NCI-H1105 (cell line): ENCODE measurements at places on chromosomes 16 and 17.
A peak's percentile ranks its signal among the peaks of the same experiment; 100 is the strongest.

DNA sequence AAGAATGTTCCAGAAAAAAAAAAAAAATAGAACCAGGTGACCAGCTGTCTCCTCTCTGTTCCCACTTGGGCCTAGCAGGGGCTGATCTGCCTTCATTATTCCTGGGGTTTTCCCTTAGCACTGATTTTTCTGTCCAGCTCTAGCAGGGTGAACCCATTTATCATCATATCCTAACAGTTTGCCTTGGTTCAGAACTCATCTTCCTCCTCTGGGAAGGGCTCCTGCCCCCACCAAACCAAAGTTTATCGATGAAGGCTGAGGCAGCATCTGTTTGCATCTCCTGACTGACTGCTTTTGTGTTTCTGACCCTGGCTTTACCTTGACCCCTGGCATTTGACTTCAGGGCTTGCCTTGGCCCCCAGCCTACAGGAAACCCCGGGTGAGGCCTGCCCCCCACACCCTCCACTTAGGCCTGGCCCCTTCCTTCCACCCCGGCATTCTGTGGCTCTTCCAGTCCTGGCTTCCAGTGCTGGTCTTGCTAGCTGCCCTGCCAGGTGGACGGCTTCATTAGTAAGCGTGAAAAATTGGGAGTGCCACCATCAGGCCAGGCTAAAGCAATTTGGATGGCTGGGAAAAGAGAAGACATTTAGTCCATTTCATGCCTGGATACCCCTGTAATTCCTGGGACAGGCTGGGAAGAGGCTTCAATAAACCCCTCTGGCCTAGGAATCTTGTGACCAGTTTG lies 164.9 kb downstream of the CCDC182 start:
- no peak for DNase-seq

DNA sequence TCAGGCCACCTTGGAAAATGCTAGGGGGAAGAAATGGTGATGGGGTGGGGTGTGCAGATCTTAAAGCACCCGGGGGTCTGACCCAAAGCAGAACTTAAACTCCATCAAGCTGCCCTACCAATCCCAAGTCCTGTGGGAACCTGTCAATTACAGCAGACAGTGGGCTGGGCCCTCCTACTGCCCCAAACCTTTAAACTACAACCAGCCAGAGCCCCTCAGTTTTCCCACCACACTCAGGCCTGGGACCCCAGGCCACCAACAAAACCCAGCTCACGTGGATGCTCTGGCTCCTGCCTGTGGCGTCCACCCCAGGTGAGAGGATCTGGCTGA lies 2.7 kb downstream of the MYO18A start:
- DNase-seq = no peak

- no peak for DNase-seq
Observed at GRCh38 chr16:81731649-81732048, 47.4 kb upstream of the PLCG2 start.

GRCh38 chr17:57283203-57283971 lies 27.1 kb downstream of the MSI2 start:
- DNase-seq = no peak

GRCh38 chr16:1021553-1022160 lies 40.1 kb downstream of the SOX8 start:
- DNase-seq = no peak

DNA sequence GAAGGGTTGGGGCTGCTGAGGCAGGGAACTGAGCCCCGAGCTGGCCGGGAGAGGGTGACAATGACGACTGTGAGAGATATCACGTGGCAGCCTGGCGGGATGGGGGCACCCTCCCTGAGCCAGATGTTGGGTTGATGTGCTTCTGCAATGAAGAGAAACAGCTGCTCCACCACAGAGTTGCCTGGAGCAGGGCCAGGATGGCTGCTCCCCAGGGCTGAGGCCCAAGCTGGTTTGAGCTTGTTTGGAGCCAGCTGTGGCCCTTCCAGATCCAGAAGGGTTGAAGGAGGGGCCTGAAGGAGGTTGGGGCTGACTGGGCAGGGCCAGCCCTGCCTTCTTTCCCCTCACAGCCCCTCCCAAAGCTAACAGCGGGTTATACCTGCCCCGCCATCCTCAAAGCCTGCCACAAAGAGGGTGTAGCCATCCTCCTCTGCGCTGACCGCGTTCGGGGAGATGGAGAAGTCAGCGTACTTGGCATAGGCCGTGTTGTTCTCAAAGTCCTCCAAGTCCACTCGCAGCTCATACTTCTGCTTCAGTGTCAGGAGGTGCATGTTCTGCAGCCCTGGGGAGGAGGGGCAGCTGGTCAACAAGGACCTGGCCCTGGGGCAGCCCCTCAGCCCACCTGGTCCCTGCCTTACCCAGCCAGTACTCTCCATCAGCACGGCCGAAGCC lies 2.1 kb downstream of the MFAP4 start:
- no peak for DNase-seq

GRCh38 chr16:30744183-30744582 lies 4.0 kb upstream of the PHKG2 start:
- no peak for DNase-seq

- DNase-seq = peak; percentile 47
Observed at GRCh38 chr17:42720996-42721583, 23.8 kb downstream of the EZH1 start.

- DNase-seq = no peak
Observed at GRCh38 chr16:52114379-52114778, 432.6 kb downstream of the TOX3 start.

DNA sequence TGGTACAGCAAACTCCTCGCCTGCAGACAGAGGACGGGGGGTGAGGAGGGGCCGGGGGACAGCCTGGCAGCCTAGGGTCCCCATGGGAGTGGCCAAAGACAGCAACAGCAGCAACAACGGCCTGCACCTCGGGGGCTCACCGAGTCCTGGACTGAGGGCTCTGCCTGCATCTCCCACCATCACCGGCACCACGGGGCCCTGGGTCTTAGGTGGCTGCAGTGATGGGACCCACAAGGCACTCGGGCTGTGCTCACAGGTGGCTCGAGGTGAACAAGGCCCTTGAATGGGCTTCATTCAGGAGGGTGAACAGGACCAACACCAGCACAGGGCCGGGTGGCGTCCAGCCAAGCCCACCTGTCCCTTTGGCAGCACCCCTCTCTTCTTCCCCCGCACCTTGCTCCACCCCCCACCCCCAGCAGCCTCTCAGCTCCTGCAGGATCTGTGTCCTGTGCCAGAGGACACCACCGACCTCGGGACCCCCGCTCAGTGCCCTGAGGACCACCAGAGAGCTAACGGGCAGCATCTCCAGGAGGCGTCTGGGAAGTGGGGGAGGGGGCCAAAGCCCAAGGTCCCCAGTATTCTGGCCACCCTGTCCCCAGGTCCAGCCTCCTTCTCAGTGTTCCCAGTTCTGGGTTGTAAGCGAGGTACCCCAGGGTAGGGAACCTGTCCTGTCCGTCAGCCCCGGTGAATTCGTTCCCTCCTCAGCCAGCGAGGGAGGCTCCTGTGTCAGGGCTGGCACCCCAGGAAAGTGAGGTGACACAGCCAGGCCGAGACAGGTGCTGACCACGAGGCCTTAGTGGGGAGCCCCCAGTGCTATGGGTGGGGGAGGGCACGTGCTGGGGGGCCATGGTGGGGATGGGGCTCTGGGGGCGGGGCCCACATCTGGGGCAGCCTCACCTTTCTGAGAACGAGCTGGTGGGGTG lies 94.3 kb downstream of the TBC1D16 start:
- DNase-seq = no peak

DNA sequence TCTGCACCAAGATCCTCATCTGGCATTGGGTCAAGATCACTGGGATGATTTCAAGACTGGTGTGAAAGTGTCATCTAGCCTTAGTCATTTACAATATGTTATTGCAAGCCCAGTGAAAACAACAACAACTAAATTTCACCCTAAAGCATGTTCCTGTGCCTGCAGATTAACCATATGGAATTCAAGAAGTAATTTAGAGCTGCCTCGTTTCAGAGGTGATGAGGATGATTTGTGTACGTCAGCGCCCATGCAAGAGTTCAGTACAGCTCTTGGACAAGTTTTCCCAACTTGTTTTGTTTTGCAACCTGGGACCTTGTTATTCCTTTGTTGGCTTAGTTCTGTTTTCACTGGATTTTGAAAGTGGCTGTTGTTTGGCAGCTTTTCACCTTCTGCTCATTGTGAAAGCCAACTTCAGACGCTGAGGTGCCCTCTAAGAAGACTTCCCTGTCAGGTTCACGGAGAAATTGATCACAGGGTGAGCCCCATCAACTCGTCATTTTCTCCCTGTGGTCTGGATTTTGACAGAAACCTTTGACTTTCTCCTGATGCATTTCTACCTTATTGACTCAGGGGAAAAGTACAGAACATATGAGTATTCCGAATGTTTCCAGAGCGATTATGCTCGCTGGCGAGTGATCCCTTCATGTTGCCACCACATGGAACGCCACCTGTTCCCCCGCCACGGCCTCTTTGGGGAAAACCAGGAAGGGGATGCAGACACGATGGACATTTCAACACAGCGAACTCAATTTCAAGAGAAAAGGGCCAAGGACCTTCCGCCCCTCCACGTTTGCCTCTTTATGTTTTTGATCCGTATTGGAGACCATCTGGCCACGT lies 85.6 kb downstream of the FOXL1 start:
- no peak for DNase-seq

- no peak for DNase-seq
Observed at GRCh38 chr17:33396818-33397217, 103.7 kb upstream of the ASIC2 start.

DNA sequence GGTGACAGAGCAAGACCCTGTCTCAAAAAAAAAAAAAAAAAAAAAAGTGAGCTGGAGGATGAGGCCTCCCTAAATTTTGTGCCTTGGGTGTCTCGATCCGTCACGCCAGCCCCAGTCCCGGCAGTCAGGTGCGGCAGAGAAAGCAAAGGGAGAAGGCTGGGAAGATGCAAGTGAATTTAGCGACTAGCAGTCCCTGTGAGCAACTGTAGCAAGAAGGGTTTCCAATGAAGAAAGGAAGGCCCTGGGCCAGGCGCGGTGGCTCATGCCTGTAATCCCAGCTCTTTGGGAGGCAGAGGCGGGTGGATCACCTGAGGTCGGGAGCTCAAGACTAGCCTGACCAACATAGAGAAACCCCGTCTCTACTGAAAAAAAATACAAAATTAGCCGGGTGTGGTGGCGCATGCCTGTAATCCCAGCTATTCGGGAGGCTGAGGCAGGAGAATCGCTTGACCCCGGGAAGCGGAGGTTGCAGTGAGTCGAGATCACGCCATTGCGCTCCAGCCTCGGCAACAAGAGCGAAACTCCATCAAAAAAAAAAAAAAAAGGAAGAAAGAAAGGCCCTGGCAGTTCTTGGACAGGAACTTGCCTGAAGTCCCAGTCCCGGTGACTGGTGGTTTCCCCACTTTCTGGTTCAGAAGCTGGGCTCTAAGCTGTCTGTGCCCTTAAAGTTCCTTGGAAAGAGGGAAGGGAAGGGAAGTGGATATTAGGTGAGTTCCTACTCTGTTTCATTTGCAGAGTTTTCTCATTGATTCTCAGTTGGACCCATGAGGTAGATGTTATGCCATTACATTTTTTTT lies 1.8 kb upstream of the QPRT start:
- DNase-seq = no peak

- DNase-seq = no peak
Observed at GRCh38 chr16:59339871-59340270, 605.8 kb upstream of the GOT2 start.

DNA sequence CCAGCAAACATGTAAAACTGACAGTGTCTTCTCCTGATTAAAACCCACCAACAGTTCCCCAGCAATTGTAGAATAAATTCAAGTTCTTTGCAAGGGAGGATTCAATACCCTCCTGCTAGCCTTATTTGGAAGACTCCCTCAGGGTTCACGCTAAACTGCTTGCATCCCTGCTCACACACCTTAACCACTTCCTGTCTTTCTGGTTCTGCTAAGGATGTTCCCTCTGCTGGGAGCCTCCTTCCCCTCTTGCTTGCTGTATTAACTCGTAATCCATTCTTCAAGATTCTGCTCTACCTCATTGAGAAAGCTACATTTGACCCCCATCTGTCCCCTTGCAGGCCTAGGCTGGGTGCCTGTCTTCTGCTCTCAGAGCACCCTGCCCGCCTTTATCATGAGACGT lies 2.3 kb upstream of the SHISA6 start:
- DNase-seq = no peak
